ENCODE measurements at places on chromosomes 12 and 14.

DNA sequence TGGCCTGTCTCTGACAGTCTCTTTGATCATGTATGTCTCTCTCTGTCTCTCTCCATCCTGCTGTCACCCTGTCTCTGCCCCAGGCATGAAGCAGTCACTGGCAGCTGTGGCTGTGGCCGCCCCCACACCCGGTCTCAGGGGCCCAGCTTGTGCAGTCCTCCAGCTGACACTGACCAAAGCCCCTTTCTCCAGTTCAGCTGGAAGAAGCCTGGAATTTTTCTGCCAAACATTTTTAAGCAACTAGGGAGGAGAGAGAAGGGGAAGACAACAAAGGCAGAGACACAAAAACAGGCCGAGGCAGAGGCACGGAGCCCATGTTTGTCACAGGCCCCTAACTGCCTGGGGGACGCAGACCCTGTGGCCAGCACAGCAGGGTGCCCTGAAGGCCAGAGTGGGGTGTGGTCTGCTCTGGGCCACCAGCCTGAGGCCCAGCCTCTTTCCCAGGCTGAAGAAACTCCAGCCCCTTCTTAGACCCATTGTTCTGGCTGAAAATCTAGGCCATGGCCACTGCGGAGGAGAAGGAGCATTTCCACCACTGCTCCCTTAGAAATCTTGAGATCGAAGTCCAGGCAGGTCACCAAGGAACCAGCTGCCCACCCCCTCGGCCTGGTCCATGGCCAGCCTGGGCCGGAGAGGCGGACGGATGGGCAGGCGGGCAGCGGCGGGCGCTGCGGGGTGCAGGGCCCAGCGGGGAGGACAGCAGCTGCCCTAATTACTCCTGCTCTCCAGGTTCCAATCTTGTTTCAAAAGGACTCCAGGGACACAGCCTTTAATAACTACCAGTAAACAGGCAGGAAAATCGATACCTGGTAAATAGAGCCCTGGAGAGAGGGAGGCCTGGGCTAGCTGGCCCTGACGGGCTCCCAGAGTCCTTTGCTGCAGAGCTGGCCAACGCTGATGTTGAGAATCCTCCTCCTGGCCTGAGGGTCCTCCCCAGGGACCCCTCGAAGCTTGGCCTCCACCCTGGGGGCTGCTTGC is 14.9 kb downstream of the DTX1 start:
- DNase-seq, result no peak

DNA sequence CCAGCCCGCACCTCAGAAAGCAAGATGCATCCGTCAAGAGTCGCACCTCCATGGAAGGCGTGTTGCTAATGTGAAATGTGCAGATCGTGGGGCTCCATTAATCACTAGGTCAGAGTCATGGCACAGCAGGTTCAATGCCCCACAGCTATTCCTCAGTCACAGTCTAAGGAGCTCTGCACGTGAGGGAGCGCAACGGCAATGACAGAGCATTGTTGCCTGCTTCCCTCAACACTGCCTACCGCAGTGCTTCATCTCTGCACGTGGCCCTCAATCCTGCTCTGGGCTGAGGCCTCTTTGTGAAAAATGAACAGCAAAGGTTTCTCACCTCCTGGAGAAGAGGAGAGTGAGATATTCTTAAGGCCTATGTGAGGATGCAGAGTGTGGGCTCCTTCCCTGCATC is 995.2 kb upstream of the TMEM132C start:
- no peak for DNase-seq

- no peak for DNase-seq
These were observed 288.0 kb downstream of the TRHDE start for GRCh38 chr12:72560003-72560769.

DNA sequence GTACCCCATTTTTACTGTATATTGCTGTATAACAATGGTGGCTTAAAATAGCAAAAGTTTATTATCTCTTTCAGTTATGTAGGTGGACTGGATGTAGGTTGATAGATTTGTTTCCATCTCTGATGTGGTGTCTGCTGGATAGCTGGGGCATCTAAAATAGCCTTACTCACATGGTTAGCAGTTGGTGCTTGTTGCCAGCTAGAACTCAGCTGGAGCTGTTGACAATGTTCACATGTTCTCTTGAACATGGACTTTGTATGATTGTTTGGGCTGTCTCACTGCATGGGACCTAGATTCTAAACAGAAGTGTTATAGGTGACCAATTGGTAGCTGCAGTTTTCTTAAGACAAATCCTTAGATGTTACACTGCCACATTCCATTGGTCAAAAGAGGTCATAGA is 126.9 kb downstream of the GPHN start:
- DNase-seq, result no peak

GRCh38 chr14:33404054-33404453 is 465.4 kb downstream of the NPAS3 start:
- DNase-seq, result no peak

GRCh38 chr12:2373307-2373706 is 320.5 kb downstream of the CACNA1C start:
- no peak for DNase-seq

GRCh38 chr14:59358102-59358501 is 107.1 kb downstream of the GPR135 start:
- DNase-seq, result no peak

DNA sequence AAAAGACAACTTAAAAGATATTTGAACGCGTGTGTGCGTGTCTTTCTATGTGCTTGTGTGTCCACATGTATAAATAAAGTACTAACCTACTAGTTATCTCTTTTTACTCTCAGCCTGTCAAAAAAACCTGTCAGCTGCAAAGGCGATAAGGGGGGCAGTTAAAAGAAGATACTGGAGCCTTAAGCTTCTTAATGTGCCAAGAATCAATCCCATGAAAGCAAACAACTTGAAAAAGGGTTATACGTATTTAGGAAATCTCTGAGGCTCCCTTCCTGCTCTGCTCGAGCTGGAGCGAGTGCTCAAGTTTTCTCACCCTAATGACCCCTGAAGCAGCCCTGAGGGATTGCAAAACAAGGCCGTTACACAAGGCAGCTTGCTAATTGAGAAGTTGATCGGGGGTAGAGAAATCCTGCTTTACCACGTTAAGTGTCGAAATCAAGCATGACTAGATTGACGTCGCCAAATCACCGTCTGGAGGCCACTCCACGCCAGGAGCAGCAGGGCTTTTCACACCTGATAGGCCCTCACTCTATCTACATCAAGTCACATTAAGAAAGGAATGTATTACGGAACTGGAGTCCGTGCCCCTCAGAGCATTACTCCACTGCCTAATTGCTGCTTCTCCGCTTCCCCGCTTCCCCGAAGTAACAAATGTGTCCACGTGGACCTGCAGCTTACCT is 32.4 kb downstream of the LMO3 start:
- DNase-seq, result no peak

DNA sequence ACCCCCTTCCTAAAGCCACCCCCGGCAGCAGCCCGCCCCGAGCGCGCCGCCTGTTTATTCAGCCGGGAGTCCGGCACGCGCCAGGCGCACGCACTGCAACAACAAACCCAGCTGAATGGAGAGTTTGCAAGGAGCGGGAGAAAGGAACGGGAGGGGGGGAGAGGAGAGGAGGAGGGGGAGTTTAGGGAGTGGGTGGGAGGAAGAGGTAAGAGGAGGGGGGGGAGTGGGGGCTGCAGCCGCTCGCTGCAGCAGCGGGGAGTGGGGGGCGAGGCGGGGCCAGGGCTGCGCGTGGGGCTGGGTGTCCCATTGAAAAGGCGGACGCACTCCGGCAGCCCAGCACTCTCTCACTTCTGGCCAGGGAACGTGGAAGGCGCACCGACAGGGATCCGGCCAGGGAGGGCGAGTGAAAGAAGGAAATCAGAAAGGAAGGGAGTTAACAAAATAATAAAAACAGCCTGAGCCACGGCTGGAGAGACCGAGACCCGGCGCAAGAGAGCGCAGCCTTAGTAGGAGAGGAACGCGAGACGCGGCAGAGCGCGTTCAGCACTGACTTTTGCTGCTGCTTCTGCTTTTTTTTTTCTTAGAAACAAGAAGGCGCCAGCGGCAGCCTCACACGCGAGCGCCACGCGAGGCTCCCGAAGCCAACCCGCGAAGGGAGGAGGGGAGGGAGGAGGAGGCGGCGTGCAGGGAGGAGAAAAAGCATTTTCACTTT is at the start of gene ASCL1:
ASCL1 (plus strand) TSS at position 336 of the 712 bp plus-strand sequence. CDS start 571 bp downstream, outside the sequence.
- DNase-seq, result no peak

- no peak for DNase-seq
These were observed 3.9 kb upstream of the TM7SF3 start for GRCh38 chr12:27018037-27018436.

- no peak for DNase-seq
These were observed 240.3 kb downstream of the MSRB3 start for GRCh38 chr12:65518771-65519170.

GRCh38 chr14:48876806-48877340 is 709.3 kb downstream of the RPS29 start:
- DNase-seq, result no peak

- DNase-seq, result no peak
These were observed 62.0 kb upstream of the CSRP2 start for GRCh38 chr12:76940671-76941445.
